ENCODE measurements at places on chromosomes 11 and 22.
A peak's percentile ranks its signal among the peaks of the same experiment; 100 is the strongest.

GRCh38 chr11:124880958-124881357 is 15.7 kb downstream of the ROBO3 start:
- no peak for DNase-seq

GRCh38 chr11:120568572-120569307 is 57.2 kb downstream of the GRIK4 start:
- no peak for DNase-seq

DNA sequence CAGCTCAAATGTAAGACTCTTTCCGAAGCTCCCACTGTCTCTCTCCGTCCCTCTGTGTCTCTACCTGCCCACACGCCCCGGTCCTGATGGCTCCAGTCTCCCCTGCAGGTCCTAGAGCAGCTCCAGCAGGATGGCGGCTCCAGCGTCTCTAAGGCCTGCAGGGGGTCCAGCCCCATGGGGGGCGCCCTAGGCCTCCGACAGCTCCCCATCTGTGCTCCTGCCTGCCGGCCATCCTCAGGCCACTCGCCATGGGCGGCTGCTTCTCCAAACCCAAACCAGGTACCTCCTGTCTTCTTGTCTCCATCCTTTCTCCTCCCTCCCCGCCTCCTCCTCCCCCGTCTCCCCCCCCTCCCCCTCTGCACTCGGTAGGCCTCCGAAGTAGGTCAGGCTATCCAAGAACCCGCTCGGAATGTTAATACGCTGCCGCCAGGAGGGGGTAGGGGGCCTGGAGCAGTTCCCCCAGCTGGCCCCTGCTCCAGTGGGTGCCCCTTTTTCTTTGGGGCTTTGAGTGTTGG is 699 bp downstream of the AIFM3 start:
- no peak for DNase-seq

GRCh38 chr11:67400942-67401494 is 640 bp downstream of the PPP1CA start:
- DNase-seq, result no peak

GRCh38 chr22:32583921-32584335 is 109.3 kb downstream of the FBXO7 start:
- DNase-seq, result no peak

DNA sequence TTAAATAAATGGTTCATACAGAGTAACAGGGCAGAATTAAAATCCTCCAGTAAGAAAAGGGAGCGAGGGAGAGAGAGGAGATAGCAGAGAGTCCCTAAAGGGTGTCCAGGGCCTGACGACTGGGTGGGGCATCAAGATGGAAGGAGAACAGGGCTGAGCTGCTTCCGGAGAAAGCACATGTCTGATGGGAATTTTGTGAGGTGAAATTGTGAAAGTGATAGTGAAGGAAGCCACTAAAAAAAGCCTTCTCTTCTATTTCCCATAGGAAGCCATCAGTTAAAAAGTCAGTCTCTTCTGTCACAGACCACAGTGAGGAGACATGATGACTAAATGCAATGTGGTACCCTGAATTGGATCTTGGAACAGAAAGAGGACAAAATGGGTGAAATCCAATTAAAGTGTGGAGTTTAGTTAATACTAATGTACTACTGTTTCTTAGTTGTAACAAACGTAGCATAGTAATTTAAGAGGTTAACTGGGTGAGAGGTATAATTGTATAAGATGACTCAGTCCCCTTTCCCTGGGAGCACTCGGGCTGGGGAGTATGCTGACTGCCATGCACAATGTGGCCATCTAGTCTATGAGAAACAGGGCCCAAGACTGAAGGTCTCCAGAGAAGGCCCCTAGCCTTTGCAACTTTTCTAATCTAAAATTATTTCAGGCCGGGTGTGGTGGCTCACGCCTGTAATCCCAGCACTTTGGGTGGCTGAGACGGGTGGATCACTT is 29.5 kb upstream of the FCHSD2 start:
- no peak for DNase-seq

DNA sequence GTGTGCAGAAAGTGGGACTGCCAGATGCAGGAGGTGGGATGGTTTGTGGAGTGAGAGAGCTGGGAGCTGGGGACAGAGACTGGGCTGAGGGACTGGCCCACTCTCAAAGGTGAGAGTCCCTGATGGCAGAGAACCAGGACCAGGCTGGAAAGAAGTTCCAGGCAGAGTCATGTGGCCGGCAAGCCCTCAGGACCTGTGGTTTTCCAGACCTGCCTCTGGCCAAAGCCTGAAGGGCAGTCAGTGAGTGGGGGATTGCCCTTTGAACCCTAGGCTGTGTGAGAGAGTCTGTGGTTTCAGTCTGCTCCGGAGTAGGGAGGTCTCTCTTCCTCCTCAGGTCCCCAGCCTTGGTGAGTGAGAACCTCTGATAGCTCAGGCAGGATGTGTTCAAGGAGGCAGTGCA is 17.0 kb downstream of the KCNC1 start:
- DNase-seq, result no peak

DNA sequence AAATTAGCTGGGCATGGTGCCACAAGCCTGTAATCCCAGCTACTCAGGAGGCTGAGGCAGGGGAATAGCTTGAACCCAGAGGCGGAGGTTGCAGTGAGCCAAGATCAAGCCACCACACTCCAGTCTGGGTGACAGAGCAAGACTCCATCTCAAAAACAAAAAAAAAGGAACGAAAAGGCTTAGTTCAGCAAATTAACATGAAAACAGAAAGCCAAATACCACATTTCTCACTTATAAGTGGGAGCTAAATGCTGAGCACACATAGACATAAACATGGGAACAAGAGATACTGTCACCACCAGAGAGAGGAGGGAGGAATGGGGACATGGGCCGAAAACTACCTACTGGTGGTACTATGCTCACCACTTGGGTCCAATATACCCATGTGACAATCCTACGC is 38.6 kb downstream of the SCGB1A1 start:
- DNase-seq, result no peak

GRCh38 chr11:34682825-34683224 is 61.9 kb downstream of the EHF start:
- DNase-seq, result no peak

- no peak for DNase-seq
Measured at GRCh38 chr11:132539590-132540368, 992.5 kb downstream of the OPCML start.

- DNase-seq, result no peak
Measured at GRCh38 chr11:22786475-22786874, 43.1 kb downstream of the SVIP start.

DNA sequence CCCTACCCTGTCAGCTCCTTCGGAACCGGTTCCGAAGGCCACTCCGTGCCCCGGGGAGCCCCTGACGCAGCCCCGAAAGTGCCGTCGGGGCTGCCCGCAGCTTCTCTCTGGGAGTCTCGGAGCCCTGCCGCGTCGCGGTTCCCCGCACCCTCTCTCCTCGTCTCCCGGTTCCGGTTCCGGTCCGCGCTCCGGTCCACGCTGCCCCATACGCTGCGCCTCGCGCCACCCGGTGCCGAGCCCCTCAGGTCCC is 618 bp downstream of the MTA2 start:
- peak; percentile 16 for DNase-seq

DNA sequence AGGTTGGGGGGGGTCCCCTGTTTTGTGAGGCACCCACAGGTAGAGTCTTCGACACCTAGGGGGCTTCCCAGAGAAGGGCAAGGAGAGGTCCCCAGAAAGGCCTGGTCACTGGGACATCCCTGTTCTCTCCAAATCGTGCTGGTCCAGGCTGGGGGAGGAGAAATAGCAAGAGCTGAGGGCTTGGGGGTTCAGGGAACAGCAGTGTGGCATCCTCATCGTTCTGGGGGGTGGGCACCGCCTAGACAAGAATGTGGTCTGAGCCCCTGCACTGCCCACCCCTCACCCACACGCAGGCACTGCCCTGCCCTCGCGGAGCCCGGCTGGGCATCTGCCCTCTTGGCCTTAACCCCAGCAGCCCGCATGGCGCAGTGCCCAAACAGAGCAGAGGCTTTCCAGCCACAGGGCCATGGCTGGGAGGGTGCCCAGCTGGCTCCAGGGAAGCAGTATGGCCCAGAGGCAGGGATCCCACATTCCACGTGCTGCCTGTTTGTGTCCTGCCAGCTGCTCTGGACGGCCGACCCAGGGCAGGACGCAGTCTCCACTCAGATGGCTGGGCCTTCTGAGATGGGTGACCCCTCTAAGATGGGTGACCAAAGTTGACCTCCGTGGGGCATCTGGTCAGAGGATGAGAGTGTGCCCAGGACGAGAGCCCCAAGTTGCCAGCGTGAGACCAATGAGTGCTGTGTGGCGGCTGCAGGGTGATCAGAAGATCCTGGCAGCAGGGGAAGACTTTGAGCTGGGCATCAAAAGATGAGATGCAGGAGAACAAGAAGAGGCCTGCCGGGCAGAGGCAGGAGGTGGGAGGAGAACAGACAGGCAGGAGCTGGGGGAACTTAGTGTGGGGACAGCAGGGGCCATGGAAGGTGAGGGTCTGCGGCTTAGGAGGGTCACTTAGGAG is 14.4 kb downstream of the SCARF2 start:
- DNase-seq, result no peak

DNA sequence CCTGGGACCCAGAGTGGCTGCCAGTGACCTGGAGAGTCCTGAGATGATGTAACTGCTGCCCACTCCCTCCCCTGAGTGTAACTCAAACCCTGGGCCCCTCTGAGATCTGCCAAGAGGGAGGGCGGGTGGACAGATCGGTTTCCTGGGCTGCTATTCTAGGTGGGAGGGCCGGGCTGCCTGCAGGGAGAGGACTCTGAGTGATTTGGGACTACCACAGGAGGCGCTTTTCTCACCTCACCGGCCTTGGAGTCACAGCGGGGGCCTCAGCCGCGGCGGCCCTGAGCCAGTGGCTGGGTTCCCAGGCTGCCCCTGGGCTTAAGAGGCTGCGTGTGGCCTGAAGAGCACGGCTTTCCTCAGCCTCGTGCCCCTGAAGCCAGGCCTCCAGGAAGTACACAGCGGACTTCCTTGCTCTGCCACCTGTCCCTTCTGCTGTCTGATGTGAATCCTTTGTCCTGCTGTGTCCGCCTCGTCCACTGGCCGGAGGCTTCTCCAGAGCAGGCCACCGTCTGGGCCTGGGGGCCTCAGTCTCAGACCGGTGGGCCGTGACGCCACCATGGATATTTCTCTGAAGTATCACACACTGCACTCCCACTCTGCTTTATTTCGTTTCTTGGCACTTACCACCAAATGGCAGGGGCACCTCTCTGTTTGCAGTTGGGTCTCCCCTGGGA is 11.5 kb downstream of the RELT start:
- no peak for DNase-seq

DNA sequence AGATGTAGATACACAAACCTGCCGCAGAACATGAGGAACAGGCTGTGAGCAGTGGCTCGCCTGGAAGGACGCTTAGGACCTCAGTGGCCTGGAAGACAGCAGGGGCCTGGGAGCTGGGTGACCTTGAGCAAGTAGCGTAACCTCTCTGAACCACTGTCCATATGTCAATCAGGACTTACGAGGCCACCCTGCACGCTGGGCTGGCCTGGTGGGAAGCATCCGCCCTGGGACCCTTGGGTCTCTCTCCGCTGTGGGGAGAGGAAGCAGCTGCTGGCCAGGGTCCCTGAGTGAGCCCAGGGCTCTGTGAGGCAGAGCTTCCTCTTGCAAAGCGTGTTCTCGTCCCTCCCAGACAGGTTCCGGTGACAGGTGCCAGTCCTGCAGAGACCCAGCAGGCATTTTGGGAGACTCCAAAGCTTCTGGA is 14.0 kb upstream of the EHD1 start:
- no peak for DNase-seq

DNA sequence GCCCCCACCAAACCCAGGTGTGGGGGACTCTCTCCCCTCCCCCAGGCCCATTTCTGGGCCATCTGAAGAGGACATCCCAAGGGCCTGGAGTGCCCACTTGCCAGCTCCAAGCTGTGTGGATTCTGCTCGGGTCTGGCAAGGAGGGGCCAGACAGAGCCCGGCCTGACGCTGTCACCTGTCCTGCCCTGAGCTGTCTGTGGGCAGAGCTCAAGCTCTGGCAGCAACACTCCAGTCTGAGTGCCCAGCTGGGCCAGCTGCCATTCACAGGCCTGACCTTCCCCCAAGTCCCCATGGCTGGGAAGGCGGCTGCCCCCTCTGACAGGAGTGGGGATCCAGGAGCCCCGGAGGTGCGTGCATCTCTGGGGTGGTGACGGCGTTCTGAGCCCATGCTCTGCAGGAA is 6.2 kb upstream of the PIM3 start:
- no peak for DNase-seq

- no peak for DNase-seq
Measured at GRCh38 chr11:134556186-134556585, 144.1 kb upstream of the B3GAT1 start.

GRCh38 chr11:22416462-22416861 is 78.3 kb downstream of the SLC17A6 start:
- no peak for DNase-seq

DNA sequence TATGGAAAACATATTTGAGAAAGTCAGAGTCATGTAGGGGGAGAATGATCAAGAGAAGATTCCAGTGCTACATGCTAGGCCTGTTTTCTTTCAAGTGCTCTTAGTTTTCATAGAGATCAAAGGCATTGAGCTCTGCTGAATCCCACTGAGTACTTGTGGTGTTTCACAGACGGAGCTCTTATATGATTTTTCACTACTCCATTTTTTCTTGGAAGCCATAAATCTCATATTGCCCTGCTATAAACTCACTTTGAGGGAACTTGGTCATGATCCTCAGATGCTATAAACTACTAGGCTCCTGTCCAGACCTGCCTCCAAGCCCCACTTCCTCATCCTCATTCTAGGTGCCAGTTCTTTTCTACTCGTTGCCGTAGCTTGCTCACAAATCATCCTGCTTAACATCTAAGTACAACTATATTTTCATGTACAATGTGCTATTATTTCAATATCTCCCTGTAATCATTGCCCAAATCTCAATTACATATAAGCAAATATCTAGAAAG is 180.8 kb upstream of the CCDC179 start:
- no peak for DNase-seq

GRCh38 chr11:66048547-66049323 is at the start of gene GAL3ST3:
TSS of gene GAL3ST3 (minus strand) at chr11:66049161. CDS start at chr11:66045415, 3,746 bp downstream.
- no peak for DNase-seq

GRCh38 chr11:129557421-129557820 is 181.8 kb downstream of the BARX2 start:
- DNase-seq, result no peak

DNA sequence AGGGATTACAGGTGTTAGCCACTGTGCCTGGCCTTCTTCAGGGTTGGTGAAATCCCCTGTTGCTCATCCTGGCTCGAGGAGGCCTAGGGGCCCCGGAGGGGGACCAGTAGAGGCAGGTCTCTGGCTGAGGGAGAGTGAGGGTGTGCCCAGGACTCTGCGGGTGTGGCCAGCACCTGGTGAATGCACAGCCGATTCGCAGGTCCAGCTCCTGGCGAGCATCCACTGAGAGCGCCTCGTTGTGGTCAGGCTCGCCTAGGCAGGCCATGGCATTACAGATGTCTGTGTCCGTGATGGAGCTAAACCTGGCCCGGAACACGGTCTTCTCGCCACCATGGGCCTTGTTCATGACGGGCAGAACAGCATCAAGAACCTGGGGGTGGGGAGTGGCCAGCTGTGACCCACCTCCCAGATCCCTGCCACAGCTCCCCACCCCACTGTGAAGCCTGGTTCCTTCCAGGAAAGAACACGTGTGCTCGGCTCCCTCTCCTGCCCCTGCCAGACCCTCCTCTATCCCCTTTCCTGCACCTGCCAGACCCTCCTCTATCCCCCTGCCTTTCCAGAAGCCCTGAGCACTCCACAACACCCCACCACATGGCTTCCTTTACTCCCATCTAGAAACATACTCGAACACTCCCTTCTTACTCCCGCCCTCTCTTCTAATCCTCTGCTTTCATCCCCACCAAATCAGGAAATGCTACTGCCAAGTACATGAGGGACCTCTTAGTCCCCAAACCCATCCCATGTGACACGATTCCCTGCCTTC is 12.4 kb downstream of the TOP3B start:
- no peak for DNase-seq

GRCh38 chr11:107457205-107457557 is 444 bp downstream of the CWF19L2 start:
- no peak for DNase-seq

- no peak for DNase-seq
Measured at GRCh38 chr22:30580896-30581295, 6.4 kb upstream of the GAL3ST1 start.
